IMR-90 (cell line): ENCODE measurements at places on chromosomes 3 and 15. TPM values are rescaled to one million over a fixed set of nuclear protein-coding genes. Genes with fewer than 3 reads are reported as not detected.
A peak's percentile ranks its signal among the peaks of the same experiment; 100 is the strongest.

Gene SCAMP2
- polyA plus RNA-seq = 108 and 111 TPM in 2 replicates

Gene SCN5A
- 1.9 and 2.1 TPM in 2 replicates for polyA plus RNA-seq

Gene BLM
- polyA plus RNA-seq = 2.3 and 2.5 TPM in 2 replicates

Gene C3orf85
- not detected in 2 replicates for polyA plus RNA-seq

Gene FAM81A
- polyA plus RNA-seq = not detected in 2 replicates

Gene PRICKLE2
- 4.1 TPM in 2 replicates for polyA plus RNA-seq

- DNase-seq = no peak
- H3K27me3 ChIP-seq = no peaks in the 10 kb centered on the region
- H3K36me3 ChIP-seq = peaks cover 2% of the 10 kb centered on the region; the same call in 1 of the 2 replicates
- peaks cover 6% of the 10 kb centered on the region for H3K4me1 ChIP-seq
- H3K27ac ChIP-seq = no peak overlapping the region
These were observed 16.8 kb downstream of the TBL1XR1 start for GRCh38 chr3:177180506-177180905.

- no peaks in the 10 kb centered on the region for H3K27me3 ChIP-seq
- H3K4me1 ChIP-seq = peaks cover 10% of the 10 kb centered on the region
- no peak overlapping the region for H3K27ac ChIP-seq
- peak; percentile 18 for DNase-seq
- H3K4me3 ChIP-seq = no peak overlapping the region
- H3K36me3 ChIP-seq = no peaks in the 10 kb centered on the region
These were observed 36.9 kb downstream of the TXNRD3 start for GRCh38 chr3:126618021-126618420.

DNA sequence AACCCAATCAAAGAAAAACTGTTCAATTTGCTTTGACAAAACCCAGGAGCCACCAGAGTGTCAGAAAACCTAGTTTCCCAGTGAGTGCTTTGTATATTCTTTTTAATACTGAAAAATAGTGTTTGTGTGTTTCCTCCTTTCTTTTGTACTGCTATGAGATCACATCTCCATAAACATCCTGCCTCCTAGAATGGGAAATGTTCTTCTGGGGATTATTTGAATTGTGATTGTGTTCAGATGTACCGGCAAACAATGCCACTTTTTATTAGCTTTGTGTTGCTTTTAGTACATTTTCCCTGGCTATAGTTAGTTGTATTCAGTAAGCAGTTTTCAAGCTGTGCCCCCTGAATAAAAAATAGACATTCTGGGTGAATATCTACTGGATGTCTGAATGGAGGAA, 148.0 kb upstream of the NR2E3 start:
- DNase-seq = no peak
- no peak overlapping the region for H3K27ac ChIP-seq
- H3K4me3 ChIP-seq = no peak overlapping the region
- no peaks in the 10 kb centered on the region for H3K27me3 ChIP-seq
- peaks cover 9% of the 10 kb centered on the region for H3K36me3 ChIP-seq
- H3K4me1 ChIP-seq = no peaks in the 10 kb centered on the region

DNA sequence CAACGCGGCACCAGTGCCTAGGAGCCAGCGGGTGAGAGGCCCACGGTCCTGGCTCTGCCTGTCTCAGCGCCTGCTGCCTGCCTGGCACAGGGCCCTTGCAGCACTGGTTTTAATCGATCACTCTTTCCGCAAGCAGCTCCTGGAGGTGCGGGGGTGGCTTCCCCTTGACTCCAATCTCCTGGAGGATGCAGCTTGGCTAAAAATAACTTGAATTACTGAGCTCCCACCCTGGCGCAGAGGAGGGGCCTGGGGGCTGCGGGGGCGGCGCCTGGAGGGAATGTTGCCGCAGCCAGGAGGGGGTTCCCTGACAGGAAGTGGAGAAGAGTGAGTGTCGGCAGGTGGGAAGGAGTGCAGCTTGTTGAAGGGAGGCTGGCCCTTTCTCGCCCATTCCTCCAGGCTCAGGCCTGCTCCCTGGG, 9.9 kb upstream of the RPL29 start:
- no peak overlapping the region for H3K4me3 ChIP-seq
- no peak overlapping the region for H3K27ac ChIP-seq
- H3K4me1 ChIP-seq = peaks cover 11% of the 10 kb centered on the region
- no peaks in the 10 kb centered on the region for H3K36me3 ChIP-seq
- H3K27me3 ChIP-seq = no peaks in the 10 kb centered on the region
- peak; percentile 82 for DNase-seq

GRCh38 chr3:30011237-30011803, 595.1 kb upstream of the TGFBR2 start:
- no peak for DNase-seq
- H3K4me1 ChIP-seq = no peaks in the 10 kb centered on the region; the same call in 1 of the 2 replicates
- no peaks in the 10 kb centered on the region for H3K27me3 ChIP-seq

- no peak for DNase-seq
- no peak overlapping the region for H3K27ac ChIP-seq
- no peak overlapping the region for H3K4me3 ChIP-seq
- H3K27me3 ChIP-seq = no peaks in the 10 kb centered on the region
- H3K36me3 ChIP-seq = no peaks in the 10 kb centered on the region
- H3K4me1 ChIP-seq = no peaks in the 10 kb centered on the region
These were observed 236.0 kb upstream of the EIF1B start for GRCh38 chr3:40073310-40074007.

GRCh38 chr15:69909719-69910444, 187.8 kb downstream of the TLE3 start:
- DNase-seq = no peak
- H3K27ac ChIP-seq = no peak overlapping the region
- no peaks in the 10 kb centered on the region for H3K4me1 ChIP-seq
- H3K4me3 ChIP-seq = no peak overlapping the region
- H3K36me3 ChIP-seq = no peaks in the 10 kb centered on the region

DNA sequence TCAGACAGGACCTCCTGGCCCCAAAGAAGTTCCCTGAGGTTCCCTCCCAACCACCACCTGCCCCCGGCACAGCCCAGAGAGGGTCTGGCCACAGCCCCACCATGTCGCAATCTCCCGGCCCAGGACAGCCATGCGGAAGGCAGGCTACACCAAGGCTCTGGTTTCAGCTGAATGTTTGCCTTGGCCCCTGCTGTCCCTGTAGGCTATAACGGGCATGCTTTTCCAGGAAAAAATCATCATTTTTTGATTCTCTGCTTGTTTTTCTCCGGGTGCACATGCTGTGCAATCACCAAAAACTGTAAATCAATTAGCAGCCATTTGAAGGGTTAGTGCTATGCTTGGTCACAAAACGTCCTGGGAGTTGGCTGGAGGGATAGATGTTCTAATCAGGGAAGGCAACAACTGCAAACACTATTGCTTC, 142.7 kb upstream of the IGF1R start:
- peaks cover 18% of the 10 kb centered on the region; the same call in 1 of the 2 replicates for H3K4me1 ChIP-seq
- peak overlapping the region; percentile 20; the same call in 1 of the 2 replicates for H3K27ac ChIP-seq
- no peaks in the 10 kb centered on the region for H3K36me3 ChIP-seq
- peaks cover 19% of the 10 kb centered on the region for H3K27me3 ChIP-seq
- no peak overlapping the region for H3K4me3 ChIP-seq

DNA sequence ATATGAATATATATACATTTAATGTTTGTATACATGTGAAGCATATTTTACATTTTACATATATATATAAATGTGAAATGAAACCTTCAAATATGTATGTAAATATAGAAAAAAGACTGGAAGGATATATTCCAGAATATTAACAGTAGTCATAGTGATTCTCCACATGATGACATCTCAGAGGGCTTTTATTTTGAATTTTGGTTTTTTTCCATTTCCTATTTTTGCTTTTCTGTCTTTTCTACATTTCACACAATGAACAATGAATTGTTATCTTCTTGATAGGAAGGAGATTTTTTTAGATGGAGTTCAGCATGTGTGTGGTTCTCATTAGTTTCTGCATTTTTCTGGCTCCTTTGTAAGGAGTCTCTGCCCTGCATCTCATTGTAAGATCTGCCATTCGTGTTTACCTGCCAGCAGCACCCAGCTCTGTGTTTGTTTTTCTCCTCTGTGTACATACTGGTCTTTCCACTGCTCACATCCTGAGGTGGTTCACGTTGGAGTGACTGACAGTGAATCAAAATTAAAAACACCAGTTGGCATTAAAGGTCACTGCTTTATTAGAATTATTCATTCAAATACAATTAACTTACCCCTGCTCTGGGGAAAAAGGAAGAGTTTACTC, 425.3 kb upstream of the MDFIC2 start:
- no peak for DNase-seq
- peaks cover 1% of the 10 kb centered on the region; the same call in 1 of the 2 replicates for H3K4me1 ChIP-seq
- no peak overlapping the region for H3K4me3 ChIP-seq

DNA sequence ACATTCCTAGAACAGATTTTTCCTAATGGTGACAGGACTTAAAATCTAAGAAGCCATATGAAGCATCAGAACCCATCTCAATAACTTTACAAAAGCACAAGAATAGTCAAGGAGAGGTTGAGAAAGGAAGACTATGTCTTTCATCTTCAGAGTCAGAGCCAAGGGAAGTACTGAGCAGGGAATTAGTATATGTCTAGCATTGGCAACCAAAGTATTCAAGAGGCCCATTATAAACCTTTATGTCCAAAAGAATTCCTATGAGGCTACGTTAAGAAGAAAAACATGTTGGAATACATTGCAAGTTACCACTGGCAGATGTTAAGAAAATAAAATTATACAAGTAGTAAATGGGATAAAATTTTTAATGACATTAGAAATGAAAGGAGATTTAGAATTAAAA, 150.5 kb downstream of the MAGI1 start:
- DNase-seq = no peak
- no peak overlapping the region for H3K4me3 ChIP-seq
- H3K4me1 ChIP-seq = peaks cover 12% of the 10 kb centered on the region; the same call in 1 of the 2 replicates
- H3K27me3 ChIP-seq = no peaks in the 10 kb centered on the region
- no peaks in the 10 kb centered on the region for H3K36me3 ChIP-seq
- H3K27ac ChIP-seq = no peak overlapping the region

GRCh38 chr3:188264226-188265207, 110.6 kb downstream of the LPP start:
- peak overlapping the region; percentile 99 for H3K27ac ChIP-seq
- H3K4me3 ChIP-seq = no peak overlapping the region
- no peaks in the 10 kb centered on the region for H3K27me3 ChIP-seq
- H3K4me1 ChIP-seq = peaks cover 43% of the 10 kb centered on the region
- no peaks in the 10 kb centered on the region for H3K36me3 ChIP-seq

GRCh38 chr3:15953841-15954240, 156.1 kb upstream of the ANKRD28 start:
- no peaks in the 10 kb centered on the region for H3K27me3 ChIP-seq
- H3K27ac ChIP-seq = no peak overlapping the region
- H3K36me3 ChIP-seq = no peaks in the 10 kb centered on the region
- H3K4me1 ChIP-seq = peaks cover 4% of the 10 kb centered on the region
- H3K4me3 ChIP-seq = no peak overlapping the region

- H3K27me3 ChIP-seq = no peaks in the 10 kb centered on the region
- no peaks in the 10 kb centered on the region for H3K36me3 ChIP-seq
- no peaks in the 10 kb centered on the region for H3K4me1 ChIP-seq
- no peak overlapping the region for H3K27ac ChIP-seq
These were observed 847.6 kb upstream of the ALCAM start for GRCh38 chr3:104519068-104519467.

GRCh38 chr3:70182166-70182565, 130.3 kb downstream of the MDFIC2 start:
- no peak for DNase-seq
- H3K4me1 ChIP-seq = no peaks in the 10 kb centered on the region
- H3K27me3 ChIP-seq = peaks cover 4% of the 10 kb centered on the region

GRCh38 chr15:81937189-81937588, 108.6 kb downstream of the MEX3B start:
- H3K27ac ChIP-seq = no peak overlapping the region
- no peaks in the 10 kb centered on the region for H3K27me3 ChIP-seq
- H3K4me1 ChIP-seq = peaks cover 6% of the 10 kb centered on the region
- DNase-seq = no peak
- H3K36me3 ChIP-seq = no peaks in the 10 kb centered on the region

DNA sequence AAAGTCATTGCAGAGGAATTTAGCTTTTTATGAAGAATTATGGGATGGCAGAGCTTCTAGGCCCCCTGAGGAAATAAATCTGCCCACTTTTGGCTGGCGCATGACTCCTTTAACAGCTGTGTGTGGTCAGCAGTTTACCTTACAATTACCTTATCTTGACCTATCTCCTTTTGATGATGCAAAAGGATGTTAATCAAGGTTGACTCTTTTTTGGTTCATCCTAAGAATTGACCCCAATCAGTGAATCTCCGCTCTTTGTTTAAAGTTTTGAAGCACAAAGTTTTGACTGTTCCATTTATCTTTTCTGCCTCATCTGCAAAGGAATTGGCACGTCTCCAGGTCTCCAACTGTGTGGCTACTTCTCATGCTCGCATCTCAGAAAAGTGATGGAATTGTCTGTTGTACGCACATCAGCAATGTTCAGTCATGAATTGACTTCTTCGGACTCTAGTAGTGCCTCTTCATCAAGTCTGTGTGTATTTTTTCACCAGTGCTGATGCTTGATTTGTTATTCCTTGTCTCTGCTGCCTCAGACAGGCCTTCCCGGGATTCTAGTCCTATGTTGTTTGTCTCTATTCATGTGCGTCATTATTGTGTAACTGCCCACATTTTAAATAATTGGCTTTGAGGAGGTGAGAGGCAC, 196.2 kb upstream of the CFAP20DC start:
- peak; percentile 91 for DNase-seq
- H3K4me1 ChIP-seq = peaks cover 17% of the 10 kb centered on the region
- no peaks in the 10 kb centered on the region for H3K36me3 ChIP-seq
- peak overlapping the region; percentile 35; the same call in 1 of the 2 replicates for H3K27ac ChIP-seq
- H3K27me3 ChIP-seq = no peaks in the 10 kb centered on the region
- H3K4me3 ChIP-seq = no peak overlapping the region

DNA sequence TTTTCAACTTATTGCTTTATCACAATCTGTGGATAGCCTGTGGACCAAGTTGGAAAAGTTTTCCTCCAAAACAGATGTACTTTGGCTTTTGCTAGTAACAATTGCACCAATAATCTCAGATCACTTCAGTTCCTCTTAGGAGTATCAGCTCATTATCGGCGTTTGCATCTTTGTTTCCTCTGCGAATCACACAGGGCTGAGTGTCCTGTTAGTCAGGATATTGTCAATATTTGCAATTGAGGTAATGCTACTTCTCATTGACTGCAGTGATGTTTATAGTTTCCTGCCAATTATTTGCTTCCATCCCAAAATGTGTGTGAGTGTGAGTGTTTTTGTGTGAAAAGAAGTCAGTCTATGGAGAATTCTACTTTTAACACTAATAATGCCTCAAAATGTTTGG, 545.0 kb downstream of the SI start:
- no peak for DNase-seq
- no peaks in the 10 kb centered on the region for H3K36me3 ChIP-seq
- H3K27ac ChIP-seq = no peak overlapping the region
- H3K4me1 ChIP-seq = no peaks in the 10 kb centered on the region
- H3K4me3 ChIP-seq = no peak overlapping the region

DNA sequence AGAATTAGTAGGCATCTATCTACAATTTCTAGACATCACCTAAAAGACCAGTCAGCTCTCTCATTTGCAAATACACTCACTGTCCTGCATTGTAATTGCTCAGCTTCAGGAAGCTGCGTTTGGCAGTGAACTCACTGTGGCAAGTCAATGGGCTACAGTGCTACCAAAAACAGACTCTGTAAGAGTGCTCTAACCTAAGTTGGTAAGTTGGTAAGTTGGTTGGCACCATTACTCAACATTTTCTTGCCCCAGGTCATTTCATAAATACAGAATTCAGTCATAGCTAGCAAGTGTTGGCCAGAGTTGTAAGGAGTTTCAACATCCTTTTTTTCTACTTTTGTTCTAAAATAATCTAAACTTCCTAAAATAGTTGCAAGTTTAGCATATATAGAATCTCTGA, 466.3 kb downstream of the NAALADL2 start:
- no peak overlapping the region for H3K27ac ChIP-seq
- no peaks in the 10 kb centered on the region for H3K27me3 ChIP-seq
- no peaks in the 10 kb centered on the region for H3K4me1 ChIP-seq
- no peak overlapping the region for H3K4me3 ChIP-seq
- H3K36me3 ChIP-seq = no peaks in the 10 kb centered on the region
